ENCODE measurements at places on chromosomes 6 and 20. TPM values are rescaled to one million over a fixed set of nuclear protein-coding genes. Genes with fewer than 3 reads are reported as not detected.

- H3K27ac ChIP-seq: no peak overlapping the region
- H3K4me1 ChIP-seq: no peaks in the 10 kb centered on the region
- DNase-seq: no peak
These were observed 277.4 kb upstream of the JAG1 start for GRCh38 chr20:10951216-10951615.

GRCh38 chr20:37282556-37282955 is 6.9 kb upstream of the MANBAL start:
- no peak overlapping the region for H3K27ac ChIP-seq
- no peaks in the 10 kb centered on the region for H3K4me1 ChIP-seq
- no peak overlapping the region for H3K4me3 ChIP-seq
- H3K36me3 ChIP-seq: no peaks in the 10 kb centered on the region

DNA sequence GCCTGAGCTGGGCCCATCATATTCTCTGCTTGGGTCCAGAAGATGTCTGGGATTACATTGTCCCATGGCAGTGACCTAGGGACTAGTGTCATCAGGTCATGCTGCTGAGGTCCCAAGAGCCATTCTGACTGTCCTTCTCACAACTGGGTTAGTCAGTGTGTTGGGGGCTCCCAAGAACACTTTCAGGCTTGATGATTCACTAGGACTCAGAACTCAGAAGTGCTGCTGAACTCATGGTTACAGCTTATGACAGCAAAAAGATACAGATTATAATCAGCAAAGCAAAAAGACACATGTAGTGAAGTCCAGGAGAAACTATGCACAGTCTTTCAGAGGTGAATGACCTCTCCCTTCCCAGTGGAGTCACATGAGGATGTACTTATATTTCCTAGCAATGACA is 107.8 kb downstream of the SYNE1 start:
- DNase-seq: no peak
- no peaks in the 10 kb centered on the region for H3K4me1 ChIP-seq
- H3K36me3 ChIP-seq: no peaks in the 10 kb centered on the region

DNA sequence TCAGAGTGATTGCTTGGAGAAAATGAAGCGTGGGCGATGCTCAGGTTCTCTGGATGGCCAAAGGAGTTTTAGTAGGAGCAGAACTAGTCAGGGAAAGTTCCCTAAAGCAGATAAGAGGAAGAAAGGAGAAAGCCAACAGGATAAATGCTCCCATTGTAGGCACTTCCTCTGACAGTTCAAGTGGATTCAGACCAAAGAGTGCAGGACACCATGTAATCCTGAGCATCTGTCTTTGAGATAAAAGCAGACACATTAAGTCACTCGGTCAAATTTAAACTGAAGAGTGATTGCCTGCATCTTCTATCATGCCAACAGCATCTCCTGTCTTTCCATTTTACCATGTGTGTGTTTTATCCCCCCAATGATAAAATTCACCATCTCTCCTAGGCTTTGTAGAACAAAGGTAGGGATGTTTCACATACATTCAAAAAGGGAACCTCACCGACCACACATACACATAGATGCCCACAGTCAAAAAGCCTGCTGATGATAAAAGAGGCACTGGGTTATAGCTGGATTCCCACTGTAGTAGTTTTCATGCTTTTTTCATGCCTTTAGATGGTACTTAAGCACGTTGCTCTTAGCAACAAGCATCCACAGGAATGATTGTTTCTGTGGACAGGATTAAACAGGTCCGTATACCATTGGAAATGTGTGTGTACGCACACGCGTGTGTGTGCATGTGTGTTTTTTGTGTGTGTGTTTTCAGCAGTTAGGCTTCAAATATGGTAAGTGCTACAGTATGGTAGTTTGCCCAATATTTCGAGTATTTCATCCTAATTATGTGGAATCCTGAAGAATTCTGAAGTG is 7.0 kb downstream of the GRIK2 start:
- DNase-seq: no peak
- H3K4me3 ChIP-seq: no peak overlapping the region
- H3K4me1 ChIP-seq: peaks cover 1% of the 10 kb centered on the region
- H3K36me3 ChIP-seq: no peaks in the 10 kb centered on the region

DNA sequence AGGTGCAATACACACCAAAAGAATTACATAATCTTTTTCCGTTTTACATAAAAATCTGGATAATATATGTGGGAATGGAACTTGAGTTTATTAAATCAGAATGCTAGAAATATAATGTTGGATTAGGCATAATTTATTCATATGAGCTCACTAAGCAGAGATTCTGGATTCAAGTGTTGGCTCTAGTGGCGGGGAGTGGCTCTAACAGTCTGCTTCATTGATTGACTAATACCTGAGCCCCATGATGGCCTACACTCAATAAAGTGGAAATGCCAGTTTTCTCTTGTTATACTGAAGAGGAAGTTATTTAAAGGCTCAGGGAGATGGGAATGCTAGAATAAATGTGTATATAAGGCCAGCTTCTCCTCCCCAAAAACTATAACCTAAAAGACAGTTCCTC is 285.5 kb upstream of the MOCS1 start:
- no peak overlapping the region for H3K27ac ChIP-seq
- H3K27me3 ChIP-seq: no peaks in the 10 kb centered on the region
- DNase-seq: no peak

DNA sequence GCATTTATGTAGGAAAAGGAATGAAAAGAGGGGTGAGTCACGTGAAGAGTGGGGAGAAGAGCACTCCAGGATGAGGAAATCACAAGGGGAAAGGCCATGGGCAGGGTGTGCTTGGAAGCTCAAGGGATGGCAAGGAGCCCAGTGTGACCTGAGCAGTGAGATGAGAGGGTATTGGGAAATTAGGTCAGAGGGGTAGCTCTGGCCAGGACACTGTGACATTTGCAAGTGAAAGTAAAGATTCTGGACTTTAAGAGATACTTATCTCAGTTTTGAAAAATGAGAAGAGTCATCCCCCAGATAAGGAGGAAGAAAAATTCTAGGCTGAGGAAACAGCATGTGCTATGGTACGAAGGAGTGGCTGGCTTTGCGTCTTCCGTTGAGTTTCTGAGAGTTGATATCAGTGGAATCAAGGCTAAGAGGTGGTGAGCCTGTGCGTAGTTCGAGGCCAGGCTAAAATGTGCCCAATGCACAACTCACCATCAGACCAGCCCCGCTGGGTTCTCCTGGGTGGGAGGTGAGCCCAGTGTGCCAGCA is 79.9 kb downstream of the GCLC start:
- peaks cover 25% of the 10 kb centered on the region for H3K27me3 ChIP-seq
- H3K4me3 ChIP-seq: no peak overlapping the region
- no peaks in the 10 kb centered on the region for H3K4me1 ChIP-seq
- no peak overlapping the region for H3K27ac ChIP-seq
- DNase-seq: no peak
- no peaks in the 10 kb centered on the region for H3K36me3 ChIP-seq

DNA sequence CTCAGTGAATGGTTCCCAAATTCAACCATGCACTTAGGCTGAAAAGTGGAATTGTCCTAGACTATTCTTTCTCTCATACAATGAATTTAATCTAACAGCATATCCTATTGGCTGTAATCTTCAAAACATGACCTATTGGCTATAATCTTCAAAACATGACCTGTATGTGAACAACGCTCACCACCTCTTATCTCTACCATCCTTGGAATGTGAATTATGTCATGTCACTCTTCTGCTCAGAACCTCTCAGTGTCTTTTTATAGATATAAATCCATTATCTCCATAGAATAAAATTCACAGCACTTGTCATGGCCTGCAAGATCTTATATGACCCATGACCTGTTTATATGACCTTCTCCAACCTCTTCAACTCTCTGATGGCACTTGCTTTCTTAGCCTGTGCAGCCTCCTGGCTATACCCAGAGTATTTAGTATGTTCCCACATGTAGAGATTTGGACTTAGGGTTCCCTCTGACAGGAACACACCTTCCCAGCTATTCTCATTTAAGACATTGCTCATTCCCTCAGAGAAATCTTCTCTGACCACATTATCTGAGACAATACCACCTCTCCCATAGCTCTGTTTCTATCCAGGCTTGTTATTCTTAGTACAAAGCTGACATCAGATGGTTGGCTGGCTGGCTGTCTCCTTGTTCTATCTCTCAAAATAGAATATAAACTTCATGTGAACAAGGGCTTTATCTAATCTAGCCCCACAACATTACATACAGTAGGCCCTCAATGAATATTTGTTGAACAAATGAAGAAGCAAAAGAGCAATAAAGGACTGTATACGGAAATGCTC is 275.0 kb upstream of the PREP start:
- H3K4me1 ChIP-seq: no peaks in the 10 kb centered on the region
- H3K27ac ChIP-seq: no peak overlapping the region
- no peak for DNase-seq

- no peaks in the 10 kb centered on the region for H3K27me3 ChIP-seq
- no peak for DNase-seq
- H3K4me1 ChIP-seq: peaks cover 2% of the 10 kb centered on the region
- H3K27ac ChIP-seq: no peak overlapping the region
These were observed 395.7 kb downstream of the ZFAND3 start for GRCh38 chr6:38215225-38215624.

DNA sequence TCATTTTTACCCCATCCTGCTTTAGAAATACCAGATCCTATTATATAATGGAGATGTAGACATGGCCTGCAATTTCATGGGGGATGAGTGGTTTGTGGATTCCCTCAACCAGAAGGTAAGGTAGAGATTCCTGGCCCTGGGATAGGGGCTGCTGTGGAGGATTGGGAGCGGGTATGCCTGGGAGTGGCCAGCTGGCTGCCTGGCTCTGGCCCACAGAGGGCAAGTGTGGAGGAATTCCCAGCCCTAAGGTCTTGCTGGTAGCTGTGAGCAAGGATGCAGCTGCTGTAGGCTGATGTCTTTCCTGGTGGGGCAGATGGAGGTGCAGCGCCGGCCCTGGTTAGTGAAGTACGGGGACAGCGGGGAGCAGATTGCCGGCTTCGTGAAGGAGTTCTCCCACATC is 6.6 kb downstream of the CTSA start:
- no peak overlapping the region for H3K27ac ChIP-seq
- DNase-seq: no peak
- no peak overlapping the region for H3K4me3 ChIP-seq
- H3K4me1 ChIP-seq: peaks cover 9% of the 10 kb centered on the region
- peaks cover 1% of the 10 kb centered on the region for H3K36me3 ChIP-seq

GRCh38 chr6:95232446-95232845 is 344.9 kb upstream of the MANEA start:
- no peak overlapping the region for H3K27ac ChIP-seq
- H3K4me1 ChIP-seq: no peaks in the 10 kb centered on the region
- no peaks in the 10 kb centered on the region for H3K36me3 ChIP-seq
- H3K27me3 ChIP-seq: peaks cover 2% of the 10 kb centered on the region

- peak; percentile 71 for DNase-seq
- H3K4me3 ChIP-seq: peak within 1 kb of the TSS; percentile 92
- H3K36me3 ChIP-seq: no peaks in the 10 kb centered on the region
- H3K4me1 ChIP-seq: peaks cover 14% of the 10 kb centered on the region
These were observed at the start of gene MYO6 for GRCh38 chr6:75748743-75749538. TSS of gene MYO6 (plus strand) at chr6:75749239. CDS start at chr6:75817548, 68,309 bp downstream.

GRCh38 chr20:35901678-35902544 is 52.4 kb downstream of the SCAND1 start:
- no peak for DNase-seq
- H3K4me1 ChIP-seq: peaks cover 2% of the 10 kb centered on the region
- no peak overlapping the region for H3K27ac ChIP-seq
- peaks cover 31% of the 10 kb centered on the region for H3K36me3 ChIP-seq
- no peaks in the 10 kb centered on the region for H3K27me3 ChIP-seq

- no peak for DNase-seq
- H3K27me3 ChIP-seq: peaks cover 2% of the 10 kb centered on the region
- no peak overlapping the region for H3K4me3 ChIP-seq
- H3K27ac ChIP-seq: no peak overlapping the region
These were observed 20.7 kb downstream of the SOX4 start for GRCh38 chr6:21614226-21614625.

- no peak overlapping the region for H3K4me3 ChIP-seq
- H3K27me3 ChIP-seq: no peaks in the 10 kb centered on the region
- peaks cover 15% of the 10 kb centered on the region for H3K4me1 ChIP-seq
- H3K36me3 ChIP-seq: peaks cover 9% of the 10 kb centered on the region
- no peak overlapping the region for H3K27ac ChIP-seq
These were observed 25.8 kb downstream of the TBPL1 start for GRCh38 chr6:133978896-133979240.

GRCh38 chr6:165744555-165745228 is 81.7 kb upstream of the PDE10A start:
- no peak for DNase-seq
- no peak overlapping the region for H3K27ac ChIP-seq
- H3K4me3 ChIP-seq: no peak overlapping the region
- peaks cover 1% of the 10 kb centered on the region for H3K27me3 ChIP-seq
- H3K36me3 ChIP-seq: no peaks in the 10 kb centered on the region

DNA sequence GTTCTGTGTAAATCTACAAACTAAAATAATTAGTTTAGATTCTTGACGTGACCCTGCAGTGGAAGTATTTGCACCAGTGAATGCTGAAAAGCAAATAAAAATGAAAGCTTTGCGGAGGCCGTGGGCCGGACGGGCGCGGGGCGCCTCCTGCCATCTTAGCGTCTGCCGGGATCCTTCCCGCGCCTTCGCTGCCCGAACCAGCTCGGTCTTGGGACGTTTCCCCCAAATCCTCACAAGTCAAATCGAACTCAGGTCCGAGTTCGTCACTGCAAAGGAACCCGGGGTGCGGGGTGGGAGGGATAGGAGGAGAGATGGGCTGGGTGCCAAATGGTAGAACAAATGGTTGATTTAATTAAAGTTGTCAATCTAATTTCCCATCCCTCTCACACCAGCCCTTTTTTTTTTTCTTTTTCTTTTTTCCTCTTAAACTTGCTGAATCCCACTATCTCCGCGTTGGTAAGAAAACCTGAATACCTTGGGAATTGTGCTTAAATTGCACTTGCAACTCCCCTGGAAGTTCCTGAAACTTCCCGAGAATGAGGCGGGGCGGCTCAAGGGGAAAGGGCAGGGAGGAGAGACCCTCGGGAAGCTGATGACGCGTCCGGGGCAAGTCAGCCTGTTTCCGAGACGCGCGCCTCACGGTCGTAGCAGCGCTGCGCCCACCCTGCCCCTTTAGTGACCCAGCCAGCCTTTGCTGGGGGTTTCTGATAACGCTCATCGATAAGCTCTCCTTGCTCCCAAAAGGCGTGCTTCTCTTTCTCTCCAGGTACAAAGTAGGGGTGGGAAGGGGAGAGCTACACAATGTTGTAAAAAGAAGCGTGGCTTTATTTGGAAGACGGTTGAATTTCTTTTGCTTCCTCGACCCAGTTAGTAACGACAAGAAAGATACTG is 1.8 kb downstream of the GJA1 start:
- peaks cover 45% of the 10 kb centered on the region for H3K27me3 ChIP-seq
- no peak overlapping the region for H3K27ac ChIP-seq
- H3K36me3 ChIP-seq: no peaks in the 10 kb centered on the region

- H3K27ac ChIP-seq: no peak overlapping the region
- H3K4me3 ChIP-seq: no peak overlapping the region
- peaks cover 10% of the 10 kb centered on the region for H3K36me3 ChIP-seq
- no peak for DNase-seq
These were observed 73.7 kb downstream of the DTNBP1 start for GRCh38 chr6:15588971-15589634.

ENPP4 gene
- 9.3 TPM for total RNA-seq

BPIFA3 gene
- total RNA-seq: not detected

LHFPL5 gene
- total RNA-seq: not detected

RBPJL gene
- not detected for total RNA-seq

KIF3B gene
- total RNA-seq: 14.3 TPM

KIFC1 gene
- total RNA-seq: 127 TPM

NUS1 gene
- total RNA-seq: 24.1 TPM

ADGRF5 gene
- total RNA-seq: not detected

TSPO2 gene
- not detected for total RNA-seq

GFOD1 gene
- 5.2 TPM for total RNA-seq

All from activated naive CD8-positive, alpha-beta T cell treated with anti-CD3 and anti-CD28 coated beads, Interleukin-2, amount 10 ng/mL, durations not matched to agents 7 days and 5 days (primary cell).